ENCODE measurements at places on chromosomes 4 and X.
A peak's percentile ranks its signal among the peaks of the same experiment; 100 is the strongest.

DNA sequence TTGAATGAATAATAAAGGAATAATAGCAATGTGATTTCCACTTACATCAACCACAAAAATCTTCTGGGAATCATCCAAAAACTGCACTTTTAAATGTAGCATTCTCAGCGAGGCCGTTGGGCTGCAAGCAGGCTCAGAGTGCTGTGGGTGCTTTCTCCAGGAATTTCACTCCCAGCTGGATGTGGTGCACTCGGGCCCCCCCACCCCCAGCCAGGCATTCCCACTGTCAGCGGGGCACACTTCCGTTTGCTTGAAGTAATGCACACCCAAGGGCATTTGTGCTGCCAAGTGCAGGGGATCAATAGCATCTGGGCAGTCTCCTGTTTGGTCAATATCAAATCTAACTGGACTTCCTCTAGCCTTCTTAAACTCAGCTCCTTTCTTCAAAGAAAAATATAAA is at the start of gene FRMD7:
TSS of gene FRMD7 (minus strand) at position 278 of the 400 bp plus-strand sequence. CDS start at position 102, 176 bp downstream.
- no peak for DNase-seq

DNA sequence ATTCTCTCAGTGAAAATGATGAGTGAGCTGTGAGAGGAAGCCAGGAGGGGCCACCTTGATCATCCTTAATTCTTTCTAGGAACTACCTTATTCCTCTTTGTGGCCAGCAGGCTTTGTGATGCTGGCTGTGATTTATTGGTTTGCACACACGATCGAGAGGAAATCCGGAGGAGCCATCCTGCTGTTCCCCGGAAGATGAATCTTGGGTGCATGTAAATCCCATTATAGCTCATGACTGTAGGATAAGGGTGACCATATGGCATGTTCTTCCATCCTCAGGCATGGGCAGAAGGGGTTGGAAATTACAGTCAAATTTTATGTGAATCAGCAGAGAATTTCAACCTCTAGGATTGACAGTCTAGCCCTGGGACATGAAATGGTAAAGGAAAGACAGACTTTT is 254.5 kb downstream of the UNC5C start:
- no peak for DNase-seq

DNA sequence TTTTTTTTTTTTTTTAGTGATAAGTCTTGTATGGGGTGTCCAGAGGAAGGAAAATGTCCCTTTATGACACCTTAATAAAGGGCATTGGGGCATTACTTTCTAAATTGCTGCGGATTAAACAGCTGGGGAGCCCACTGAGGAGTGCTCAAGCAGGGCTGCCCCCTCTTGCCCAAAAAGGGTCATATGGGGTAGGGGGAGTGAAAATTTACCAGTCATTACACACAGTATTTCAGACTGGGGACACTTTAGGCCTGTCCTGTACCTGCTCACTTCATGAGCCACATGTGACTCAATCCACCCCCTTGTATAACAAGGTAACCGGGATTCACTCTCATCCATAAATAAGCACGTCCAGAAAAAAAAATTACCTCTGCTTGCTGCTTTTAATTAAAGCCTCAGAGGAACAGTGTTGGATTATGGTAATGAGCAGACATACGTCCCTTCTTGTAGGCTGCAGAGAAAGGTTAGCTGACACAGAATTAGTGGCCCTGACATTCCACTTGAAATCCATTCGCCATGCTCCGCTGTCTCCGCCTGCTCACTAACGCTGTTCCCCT is 1.8 kb downstream of the PRDM8 start:
- no peak for DNase-seq

- DNase-seq: no peak
These were observed 67.1 kb downstream of the PRDM5 start for GRCh38 chr4:120855307-120856001.

DNA sequence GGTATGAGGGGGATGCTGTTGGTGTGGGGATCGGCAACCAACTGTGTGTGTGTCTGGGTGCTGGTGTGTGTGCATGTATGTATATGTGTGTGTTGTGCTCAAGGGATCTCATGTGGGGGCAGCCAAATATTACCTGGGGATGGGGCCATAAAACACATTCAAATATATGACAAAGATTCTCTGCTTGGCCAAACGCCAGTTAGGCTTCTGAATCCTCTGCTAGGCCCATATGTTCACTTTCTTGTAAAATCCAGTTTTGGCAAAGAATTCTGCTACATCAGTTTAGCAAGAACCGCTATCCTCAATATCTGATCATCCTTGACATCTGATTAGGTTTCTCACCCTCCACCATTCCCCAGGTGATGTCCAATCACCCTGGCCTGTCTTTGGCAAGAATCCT is 106.6 kb downstream of the RASL11B start:
- no peak for DNase-seq

GRCh38 chr4:108035691-108036090 is 46.0 kb downstream of the HADH start:
- DNase-seq: no peak

- peak; percentile 18 for DNase-seq
These were observed 66.1 kb downstream of the DNAAF6 start for GRCh38 chrX:107272431-107272921.

DNA sequence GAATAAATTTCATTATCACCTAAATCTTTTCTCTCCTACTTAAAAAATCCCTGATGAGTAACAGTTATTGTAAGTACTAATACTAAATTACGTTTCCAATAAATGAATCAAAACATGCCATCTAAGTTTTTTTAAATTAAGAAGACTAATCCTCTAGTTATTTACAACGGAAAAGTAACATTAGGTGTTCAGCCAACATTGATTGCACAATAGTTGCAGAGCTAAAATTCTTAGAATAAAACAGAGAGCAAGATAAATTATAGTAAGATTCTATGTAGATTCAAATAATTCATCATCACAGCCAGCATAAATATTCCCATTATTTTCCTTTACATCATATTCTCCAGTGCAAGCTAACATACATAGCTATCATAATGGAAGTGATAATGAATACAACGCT is 139.2 kb downstream of the HDX start:
- DNase-seq: no peak
